ENCODE measurements at places on chromosomes 7 and 10.

GRCh38 chr10:110160522-110160921 is 46.9 kb upstream of the MXI1 start:
- no peak for DNase-seq

DNA sequence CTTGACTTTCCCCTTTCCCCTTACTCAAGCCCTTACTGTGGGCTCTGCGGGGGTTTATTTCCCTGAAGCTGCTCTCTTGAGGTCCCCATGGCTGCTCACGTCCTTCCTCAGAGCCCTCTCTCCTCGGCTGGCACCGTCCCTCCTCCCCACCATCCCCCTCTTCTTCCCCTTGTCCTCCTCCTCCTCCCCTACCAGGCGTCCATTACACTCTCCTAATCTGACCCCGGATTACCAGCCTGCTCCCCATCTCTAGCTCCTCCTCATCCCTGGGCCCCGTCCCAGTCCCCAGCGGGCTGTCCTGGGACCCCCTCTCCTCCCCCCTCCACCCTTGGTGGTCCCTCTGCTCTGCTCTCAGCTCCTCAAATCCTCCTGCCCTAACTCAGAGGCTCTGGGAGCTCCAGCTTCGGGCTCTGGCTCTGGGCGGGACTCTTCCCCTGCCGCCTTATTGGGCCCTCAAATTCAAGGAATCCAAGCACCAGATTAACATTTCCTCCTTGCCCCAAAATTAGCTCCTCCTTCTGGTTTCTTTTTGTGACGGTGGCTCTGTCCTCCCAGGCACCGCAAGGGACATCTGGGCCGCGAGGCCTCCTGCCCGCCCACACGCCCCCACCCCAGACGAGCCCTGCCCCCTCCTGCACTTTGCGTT is 48.5 kb upstream of the LEP start:
- no peak for DNase-seq

GRCh38 chr7:7159063-7159658 is 23.2 kb upstream of the C1GALT1 start:
- DNase-seq: no peak

DNA sequence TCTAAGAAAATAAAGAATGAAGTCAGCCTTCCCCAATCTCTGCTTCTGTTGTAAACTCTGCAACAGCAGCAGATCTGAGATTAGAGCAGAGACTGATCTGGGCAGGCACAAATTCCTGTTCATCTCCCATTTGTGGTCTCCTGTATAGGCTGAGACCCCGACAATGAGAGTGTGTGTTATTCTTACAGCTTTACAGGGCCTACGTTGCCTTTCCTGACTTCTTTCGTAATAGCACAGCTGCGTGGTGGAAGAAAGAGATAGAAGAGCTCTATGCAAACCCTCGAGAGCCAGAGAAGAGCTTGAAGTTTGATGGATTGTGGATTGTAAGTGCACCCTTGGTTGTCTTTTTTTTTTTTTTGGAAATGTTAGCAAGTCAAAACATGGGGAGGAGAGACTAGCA is 72.1 kb downstream of the PRSS58 start:
- no peak for DNase-seq

DNA sequence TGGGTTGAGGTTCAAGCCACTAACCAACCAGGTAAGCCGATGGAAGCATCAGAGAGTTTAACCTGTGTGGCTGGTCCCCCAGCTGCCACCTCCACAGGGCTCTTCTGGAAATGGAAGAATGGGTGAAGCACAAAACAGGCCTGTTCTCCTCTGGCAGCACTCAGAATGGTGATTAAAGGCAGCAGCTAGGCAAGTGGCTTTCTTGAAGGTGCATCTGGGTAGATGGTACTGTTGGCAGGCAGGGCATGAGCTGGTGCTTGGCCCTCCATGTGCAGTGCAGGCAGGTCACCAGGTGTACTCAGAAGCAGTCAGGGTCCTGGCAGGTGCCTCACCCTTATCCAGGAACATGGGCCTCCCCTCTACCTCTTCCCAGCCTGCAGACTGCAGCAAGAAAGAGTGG is 11.5 kb downstream of the AKR1E2 start:
- no peak for DNase-seq

DNA sequence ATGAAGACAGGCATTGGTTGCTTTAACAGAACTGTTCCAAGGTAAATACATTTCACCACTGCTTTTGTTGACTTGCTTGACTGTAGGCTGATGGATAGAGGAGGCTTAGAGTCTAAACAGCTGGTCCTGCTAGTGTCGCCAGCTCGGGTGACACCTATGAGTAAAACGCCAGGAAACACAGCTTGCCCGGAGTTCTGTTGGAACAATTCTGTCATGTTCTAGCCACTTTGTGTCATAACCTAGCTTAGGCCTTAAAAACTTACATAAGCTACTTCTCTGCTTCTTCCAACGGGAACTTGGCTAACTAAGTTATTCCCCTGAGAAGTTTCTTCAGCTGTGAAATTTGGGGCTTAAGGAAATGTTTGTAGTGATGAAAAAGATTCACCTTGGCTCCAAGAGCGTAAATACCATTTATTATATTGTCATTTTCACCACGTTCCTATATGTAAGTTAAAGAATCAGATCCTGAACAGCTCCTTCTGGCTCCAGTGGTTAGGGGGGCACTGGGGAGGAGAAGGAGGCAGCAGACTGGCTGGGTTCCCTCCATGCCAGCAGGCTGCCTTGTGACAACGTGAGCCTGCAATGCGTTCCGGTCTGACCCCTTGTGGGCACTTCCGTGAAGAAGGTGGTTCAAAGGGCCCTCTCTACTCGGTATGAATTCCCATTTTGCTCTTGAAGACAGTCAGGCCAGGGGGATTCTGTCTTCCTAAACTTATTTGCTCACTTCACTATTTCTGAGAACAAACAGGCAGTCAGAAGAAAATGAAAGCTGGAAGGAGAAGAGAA is 253.2 kb downstream of the BMPER start:
- DNase-seq: no peak

Measured in COLO829 (cell line).